AG10803 (cell line): ENCODE measurements at places on chromosomes 11 and 22.

- DNase-seq: no peak
Measured at GRCh38 chr22:50434849-50435248, 40.0 kb downstream of the SBF1 start.

DNA sequence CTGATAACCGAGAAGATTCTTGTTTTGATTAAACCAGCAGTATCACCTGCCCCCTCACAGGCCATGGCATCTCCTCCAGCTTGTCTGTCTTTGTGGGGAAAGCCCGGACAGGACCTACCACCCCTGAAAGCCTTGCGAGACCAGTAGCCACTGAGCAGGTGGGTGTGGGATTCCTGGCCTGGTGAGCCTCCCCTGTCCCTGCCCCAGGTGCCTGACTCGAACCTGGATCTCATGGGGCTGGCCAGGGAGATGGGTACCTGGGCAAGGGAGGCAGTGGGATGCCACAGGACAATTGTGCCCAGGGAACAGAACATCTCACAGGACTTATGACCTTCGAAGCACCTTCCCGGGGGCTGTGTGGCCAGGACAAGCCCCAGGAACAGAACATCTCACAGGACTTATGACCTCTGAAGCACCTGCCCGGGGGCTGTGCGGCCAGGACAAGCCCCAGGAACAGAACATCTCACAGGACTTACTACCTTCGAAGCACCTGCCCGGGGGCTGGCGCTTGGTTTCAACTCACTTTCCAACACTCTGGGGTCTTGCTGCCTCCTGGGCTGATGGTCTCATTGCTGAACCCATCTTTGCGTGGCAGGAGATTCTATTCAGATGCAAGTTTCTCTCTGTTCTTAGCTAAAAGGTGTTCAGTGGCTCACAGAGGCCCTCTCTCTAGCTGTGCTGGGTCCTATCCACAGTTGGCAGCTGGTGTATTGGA is 854.5 kb downstream of the BRD1 start:
- DNase-seq: no peak

DNA sequence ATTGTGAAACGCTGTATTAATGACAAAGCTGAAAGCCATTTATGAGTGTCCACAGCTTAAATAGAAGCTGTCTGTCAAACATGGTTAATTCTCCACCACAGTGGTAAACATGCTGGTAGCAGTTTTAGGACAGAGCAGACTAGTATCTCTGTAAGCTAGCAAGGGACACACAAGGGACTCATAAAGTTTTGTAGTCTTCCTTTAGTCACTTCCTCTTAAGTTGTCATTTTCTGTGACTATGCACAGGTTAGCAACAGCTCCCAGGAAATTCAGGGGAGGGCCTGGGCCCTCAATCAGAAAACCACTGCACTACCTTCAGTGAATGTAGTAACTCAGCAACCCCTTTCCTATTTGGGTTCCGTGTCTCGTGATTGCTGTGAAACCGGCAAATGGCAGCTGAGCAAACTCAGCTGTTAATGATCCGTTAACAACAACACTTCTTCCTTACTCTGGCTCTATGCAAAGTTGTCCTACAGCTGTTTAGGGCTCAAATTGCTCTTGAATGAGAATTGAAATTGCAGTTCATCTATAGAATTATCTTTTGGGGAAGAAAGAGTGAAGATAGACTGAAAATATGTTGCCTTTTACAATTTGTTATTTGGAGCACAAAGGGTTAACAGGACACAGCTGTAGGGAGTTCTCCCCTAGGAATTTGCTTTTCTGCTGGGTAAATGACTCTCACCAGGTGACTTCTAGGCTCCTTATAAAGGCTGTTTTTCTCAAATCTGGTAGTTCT is at the start of gene MMP26:
Gene MMP26, plus strand, starts transcription at position 731 of the 736 bp plus-strand sequence.
- DNase-seq: no peak

GRCh38 chr11:118108513-118108912 is 21.8 kb upstream of the SMIM35 start:
- DNase-seq: no peak

DNA sequence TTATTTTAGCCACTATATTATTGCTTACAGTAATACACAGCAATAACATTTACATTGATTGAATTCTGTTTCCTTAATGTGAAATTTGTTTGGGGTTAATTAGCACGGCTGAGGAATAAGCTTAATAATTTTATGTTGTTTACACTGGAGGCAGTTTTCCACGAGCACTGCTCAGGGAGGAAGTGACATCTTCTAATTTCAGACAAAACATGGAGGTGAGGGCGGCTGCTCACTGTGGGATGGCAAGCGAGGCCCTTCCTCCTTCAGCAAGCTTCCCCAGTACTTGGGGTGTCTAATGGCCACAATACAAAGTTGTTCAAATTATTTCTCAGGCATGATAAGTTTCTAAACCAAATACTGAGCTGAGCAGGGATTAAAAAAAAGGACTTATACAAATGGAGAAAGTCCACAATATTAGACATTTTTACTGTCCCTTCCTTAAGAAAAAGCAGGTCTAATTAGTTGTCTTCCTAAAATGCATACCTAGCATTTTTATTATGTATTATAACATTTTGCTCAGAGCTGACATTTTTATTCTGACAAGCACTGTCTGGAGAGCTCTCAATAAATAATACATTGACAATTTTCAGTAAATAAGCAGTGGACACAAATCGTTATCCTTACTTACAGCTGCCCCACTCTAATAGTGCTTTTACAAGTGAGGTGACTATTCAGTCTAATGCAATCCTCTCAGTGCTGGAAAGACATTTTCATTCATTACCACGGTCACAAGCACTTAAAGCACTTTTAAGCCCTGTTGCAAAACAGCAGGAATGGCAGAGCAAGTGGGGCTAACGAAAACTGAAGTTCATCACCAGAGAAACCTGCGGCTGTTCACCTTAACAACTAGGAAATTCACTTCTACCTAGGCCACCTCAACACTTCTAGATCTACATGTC is 56.2 kb downstream of the SOX6 start:
- DNase-seq: no peak
